ENCODE measurements at places on chromosomes 13 and 19.

GRCh38 chr13:29591310-29591709 is 4.2 kb downstream of the SLC7A1 start:
- DNase-seq: no peak

DNA sequence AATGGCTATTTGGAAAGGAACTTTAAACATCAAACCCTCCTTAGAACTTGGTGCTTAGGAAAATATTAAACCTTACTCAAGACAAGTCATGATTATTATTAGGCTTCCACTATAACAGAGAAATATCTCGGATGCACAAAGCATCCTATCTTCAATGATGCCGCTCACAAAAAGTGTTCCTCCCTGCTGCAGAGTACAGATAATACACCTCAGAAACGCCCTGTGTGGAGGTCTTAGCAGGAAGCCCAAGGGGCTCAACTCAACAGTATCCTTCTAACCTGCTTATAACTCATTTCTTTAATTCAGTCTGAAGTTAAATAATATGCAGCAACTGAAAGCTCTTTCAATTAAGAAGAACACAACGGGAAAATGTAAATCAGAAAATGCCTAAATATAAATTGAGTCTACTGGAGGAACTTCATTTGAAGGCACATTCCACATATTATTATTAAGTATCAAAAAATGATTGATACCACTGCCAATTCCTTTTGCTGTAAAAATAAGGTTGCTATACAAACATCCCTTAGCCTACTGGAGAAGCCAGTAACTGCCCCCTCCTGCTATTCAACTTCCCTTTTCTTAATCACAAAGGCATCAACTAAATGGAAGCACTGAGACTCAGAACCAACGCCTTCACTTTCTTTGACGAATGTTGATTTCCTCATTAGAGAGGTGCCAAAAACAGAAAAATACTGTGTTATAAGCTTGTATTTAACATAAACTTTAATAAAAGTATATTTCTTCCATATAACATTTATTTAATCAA is 12.0 kb downstream of the ELF1 start:
- no peak for DNase-seq

GRCh38 chr13:33639158-33639557 is 178.8 kb upstream of the RFC3 start:
- no peak for DNase-seq

DNA sequence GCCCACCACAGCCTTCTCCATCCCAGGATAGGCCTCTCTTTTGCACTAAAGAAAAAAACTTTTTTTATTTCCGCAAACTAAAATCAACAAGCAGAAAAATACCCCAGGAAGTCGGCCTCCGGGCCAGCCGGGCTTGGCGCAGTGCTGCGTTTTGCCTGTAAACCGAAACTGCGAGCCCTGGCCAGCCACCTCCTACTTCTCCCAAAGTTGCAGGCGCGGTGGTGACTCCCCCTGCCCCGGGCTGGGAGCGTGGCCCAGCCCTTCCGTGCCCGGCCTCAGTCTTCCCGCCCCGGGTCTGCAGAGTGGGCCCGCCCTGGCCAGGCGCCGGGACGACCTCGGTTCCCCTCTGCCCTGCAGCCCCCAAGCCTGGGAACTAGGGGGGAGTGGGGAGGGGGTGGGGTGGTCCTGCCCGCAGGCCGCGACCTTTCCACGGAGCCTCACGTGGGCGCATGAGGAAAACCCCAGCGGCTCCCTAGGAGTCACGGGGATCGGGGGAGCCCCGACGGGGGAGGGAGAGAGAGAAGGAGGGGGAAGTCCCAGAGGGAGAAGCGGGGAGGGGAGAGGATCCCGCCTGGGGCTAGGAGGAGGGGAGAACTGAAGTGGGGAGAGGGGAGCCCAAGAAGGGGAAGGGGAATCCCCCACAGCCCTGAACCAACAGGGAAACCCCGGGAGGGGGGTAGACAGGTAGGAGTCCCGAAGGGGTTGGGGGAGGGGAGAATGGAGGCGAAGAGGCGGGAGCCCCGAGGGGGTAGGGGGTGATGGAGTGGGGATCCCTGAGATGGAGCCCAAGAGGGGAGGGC is 3.0 kb downstream of the GADD45B start:
- DNase-seq: no peak

DNA sequence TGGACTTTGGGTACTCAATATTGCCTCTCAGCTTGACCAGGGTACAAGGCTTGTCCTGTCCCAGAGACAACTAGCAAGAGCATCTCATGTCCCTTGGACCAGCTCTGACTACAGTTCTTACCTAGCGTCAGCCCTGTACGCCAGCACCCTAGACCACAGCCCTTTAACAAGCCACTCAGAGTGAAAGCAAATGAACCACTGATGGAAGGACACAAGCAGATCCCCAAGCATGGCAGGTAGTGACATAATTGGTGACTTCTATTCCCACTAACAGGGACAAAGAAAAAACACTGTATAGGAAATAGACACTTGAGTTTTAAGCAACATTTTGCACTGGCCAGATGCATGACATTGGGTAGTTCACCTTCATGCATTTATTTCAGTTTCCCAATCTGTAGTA is 8.8 kb upstream of the LRCH1 start:
- DNase-seq: no peak

DNA sequence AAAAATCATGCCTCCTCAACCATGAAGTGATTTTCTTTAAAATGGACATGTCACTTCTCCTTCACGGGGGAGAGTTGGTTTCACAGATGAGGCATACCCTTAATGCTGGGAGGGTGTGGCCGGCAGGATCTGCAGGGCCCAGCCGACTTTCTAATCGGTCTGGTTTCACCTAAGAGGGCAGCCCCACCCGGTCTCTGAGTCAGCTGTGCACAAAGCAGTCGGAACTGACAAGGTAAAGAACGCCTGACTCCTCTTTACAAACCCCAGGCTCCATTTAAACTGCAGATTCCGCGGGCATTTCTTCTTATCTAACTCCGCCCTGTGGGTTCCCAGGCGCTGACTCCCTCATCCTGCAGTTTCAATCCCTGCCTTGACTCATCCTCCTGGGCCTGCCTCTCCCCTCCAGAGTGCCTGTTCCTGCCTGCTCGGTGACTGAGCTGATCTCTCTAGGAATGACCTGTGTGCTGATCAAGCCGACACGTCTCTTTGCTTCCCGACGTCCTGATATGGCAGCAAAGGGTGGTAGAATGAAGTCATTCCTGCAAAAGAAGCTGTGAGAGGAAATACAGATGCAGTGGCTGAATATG is 63.4 kb downstream of the EFNB2 start:
- no peak for DNase-seq

DNA sequence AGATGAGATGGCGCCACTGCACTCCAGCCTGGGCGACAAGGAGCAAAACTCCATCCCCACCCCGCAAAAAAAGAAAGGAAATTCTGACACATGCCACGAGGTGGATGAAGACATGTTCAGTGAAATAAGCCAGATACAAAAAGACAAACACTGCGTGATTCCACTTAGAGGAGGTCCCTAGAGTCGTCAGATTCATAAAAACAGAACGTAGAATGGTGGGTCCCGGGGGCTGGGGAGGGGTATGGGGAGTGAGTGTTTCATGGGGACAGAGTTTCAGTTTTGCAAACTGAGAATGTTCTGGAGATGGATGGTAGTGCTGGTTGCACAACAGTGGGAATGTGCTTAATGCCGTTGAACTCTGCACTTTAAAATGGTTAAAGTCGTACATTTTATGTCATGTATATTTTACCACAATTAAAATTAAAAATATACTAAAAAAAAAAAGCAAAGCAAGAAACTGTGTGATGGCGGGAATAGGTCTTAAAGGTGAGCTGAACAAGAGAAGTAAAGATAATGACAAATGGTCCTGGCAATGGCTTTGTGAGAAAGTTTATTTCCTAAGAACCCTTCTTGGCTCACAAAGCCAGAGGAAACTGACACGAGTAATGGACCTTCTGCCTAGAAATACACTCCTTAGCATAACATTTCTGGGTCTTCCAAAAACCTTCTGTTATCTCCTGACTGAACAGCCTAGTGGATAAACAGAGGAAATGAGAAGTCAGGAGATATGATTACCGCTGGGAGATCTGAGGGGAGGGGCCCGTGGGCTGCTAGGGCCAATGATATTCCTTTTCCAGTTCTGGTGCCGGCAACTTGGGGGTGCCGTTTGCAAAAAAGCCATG is 4.2 kb upstream of the SPC24 start:
- DNase-seq: no peak

DNA sequence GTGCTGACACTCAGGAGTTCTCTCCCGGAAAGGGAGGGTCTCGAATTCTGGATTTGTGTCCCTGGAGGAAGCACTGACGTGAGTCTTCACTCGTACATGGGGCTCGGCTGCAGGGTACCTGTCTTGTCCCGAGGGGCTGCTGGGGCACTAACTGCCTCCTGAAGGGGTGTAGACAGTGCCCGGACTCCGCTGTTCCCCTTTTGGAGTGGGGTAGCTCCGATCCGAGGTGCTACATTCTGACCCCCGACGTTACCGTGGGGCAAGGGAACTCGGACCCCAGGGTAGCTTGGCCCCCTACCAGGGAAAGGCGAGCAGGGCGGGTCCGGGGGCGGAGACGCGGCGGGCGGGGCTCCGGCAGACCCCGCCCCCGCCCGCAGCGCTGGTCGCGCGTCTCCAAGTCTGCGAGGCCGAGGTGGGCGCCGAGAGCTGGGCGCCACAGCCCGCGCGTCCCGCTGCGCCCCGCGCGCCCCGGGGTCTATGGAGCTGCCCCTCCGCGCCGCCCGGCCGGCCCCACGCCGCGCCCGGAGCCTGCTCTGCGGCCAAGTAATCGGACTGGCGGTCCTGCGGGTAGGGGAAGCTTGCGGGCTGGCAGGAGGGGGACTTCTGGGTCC is at the start of gene NPAS1:
Gene NPAS1 (plus strand): TSS at position 407 of the 611 bp plus-strand sequence. CDS start 1,211 bp downstream, outside the sequence.
- no peak for DNase-seq

DNA sequence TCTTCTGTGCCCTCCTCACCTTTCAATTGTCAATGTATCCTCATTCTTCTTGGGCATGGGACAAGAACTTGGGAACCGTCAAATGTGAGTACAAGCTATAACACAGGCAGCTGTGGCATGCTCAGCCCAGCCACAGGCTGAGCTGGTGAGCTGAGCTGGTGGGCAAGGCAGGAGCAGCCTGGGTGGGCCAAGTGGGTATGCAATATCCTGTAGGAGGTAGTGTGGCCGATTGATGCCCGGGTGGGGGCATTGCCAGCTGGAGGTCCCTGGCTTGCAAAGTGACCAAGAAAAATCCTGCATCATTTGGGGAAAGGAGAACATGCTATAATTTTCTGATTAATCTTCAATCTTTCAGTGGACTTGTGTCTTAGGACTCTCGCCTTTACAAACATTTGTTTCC is 507.2 kb upstream of the SLC10A2 start:
- DNase-seq: no peak

- no peak for DNase-seq
Measured at GRCh38 chr19:2219726-2220125, 16.4 kb downstream of the PLEKHJ1 start.

DNA sequence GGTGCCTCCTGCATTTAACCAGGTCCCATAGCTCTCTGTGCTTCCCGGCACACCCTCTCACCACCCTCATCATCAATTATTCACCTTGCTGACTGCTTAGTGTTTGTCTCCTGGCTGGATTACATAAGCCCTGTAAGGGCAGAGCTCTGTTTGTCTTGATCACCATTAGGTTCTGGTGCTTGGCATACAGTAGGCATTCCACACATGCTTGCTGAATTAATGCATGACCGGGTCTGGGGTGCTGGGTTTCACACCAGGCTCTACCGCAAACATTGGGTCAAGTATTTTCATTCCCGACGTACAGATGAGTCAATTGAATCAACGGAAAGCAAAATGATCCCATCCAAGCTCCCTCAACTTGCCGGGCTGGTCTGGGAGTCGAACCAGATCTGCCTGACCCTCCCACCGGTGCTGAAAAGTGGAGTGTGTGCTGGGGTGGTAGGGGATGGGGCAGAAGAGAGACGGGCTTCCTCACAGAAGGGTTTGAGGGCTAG is 28.5 kb downstream of the VAV1 start:
- DNase-seq: no peak

All from NCI-H1694 (cell line).